HEK293T (cell line): ENCODE measurements at places on chromosomes 1 and 21.

DNA sequence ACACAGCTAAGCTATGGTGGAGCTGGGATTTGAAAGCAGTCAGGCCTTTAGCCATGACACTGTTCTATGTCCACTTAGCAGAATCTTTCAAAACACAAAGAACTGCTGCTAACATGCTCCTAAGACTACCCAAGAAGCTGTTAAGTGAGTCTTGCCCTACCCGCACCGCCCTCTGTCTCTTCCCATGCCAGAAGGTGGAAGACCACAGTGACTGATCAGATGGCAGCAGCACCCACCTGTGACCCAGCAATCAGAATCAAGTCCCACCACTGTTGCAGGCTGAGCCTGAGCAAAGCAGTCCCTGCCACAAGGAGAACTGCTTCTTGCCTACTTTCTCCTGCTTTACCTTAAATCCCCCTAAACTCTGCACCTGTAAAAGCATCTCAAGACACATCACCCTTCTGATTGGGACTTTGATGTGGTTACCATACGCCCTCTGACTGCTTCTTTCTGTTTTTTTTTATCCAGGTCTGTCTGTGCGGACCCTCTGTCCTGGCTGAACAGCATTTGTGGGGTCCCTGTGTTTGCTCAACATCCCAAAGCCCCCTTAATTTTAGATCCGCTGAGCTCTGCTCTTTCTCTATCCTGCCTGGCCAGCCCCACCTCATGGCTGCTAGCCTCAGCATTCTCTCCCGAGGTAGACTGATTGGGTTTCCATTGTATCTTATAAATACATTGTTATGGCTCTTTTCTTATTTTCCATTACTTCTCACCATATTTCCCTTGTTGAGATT is 16.0 kb downstream of the IRF2BP2 start:
- DNase-seq, result no peak

- no peak for DNase-seq
Measured at GRCh38 chr1:225479996-225480720, 52.3 kb upstream of the LBR start.

DNA sequence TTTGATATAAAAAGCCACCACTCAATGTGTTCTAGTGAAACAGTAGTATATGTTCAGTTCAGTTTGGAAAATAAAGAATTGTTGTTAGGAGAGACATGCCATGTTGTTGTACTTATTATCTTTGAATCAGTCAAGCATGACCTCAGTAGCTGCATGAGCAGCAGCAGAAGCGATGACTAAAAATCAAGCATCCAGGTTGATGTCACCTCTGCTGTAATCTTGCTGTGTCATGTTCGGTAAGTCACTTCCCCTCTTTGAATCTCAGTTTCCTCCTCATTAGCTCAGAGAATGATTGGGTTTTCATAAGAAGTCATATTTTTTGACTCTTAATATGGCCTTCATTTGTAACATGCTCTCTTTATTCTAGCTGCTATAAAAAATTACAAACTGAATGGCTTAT is 428.4 kb upstream of the B3GALT2 start:
- no peak for DNase-seq

DNA sequence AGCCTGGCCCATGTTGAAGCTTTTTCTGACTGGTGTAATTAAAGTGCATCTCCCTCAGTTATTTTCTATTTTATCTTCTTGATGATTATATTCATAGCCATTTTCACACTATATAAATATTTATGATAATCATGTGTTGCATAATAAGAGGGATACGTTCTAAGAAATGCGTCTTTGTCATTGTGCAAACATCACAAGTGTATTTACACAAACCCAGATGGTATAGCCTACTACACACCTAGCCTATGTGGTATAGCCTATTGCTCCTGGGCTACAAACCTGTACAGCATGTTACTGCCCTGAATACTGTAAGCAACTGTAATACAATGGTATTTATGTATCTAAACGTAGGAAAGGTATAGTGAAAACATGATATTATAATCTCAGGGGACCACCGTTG is 88.1 kb downstream of the BACH1 start:
- no peak for DNase-seq

GRCh38 chr1:197677752-197678295 is 97.5 kb downstream of the DENND1B start:
- no peak for DNase-seq

DNA sequence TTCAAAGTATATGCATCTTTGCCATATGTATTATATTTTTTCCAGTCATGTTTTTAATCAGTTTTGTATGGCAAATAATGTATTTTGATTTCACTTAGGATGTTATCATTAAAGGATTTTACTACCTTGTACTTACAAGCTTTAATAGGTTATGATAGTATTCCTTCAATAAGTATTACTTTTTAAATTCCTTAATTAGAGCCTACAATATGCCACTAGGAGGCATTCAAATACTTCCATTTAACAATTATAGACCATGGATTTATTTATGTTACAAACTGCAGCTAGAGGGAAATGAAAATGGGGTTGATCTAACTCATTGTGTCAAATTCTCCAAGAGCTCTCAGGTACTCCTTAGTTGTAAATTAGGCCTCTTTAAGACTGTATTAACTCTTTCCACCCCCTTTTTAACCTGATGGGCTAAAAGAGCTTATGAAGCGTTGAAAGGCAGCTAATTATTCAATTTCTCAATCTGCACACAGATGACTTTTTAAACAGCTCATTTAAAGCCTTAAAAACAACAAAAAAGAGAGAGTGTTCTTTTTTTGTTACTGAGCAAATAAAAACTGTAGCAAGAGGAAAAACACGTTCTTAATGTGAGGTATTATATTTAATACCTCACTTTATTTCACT is 156.2 kb downstream of the DENND1B start:
- DNase-seq, result no peak

GRCh38 chr1:67847466-67847865 is 14.2 kb upstream of the GNG12 start:
- DNase-seq, result no peak

GRCh38 chr1:114063544-114063943 is 84.3 kb downstream of the OLFML3 start:
- DNase-seq, result no peak

DNA sequence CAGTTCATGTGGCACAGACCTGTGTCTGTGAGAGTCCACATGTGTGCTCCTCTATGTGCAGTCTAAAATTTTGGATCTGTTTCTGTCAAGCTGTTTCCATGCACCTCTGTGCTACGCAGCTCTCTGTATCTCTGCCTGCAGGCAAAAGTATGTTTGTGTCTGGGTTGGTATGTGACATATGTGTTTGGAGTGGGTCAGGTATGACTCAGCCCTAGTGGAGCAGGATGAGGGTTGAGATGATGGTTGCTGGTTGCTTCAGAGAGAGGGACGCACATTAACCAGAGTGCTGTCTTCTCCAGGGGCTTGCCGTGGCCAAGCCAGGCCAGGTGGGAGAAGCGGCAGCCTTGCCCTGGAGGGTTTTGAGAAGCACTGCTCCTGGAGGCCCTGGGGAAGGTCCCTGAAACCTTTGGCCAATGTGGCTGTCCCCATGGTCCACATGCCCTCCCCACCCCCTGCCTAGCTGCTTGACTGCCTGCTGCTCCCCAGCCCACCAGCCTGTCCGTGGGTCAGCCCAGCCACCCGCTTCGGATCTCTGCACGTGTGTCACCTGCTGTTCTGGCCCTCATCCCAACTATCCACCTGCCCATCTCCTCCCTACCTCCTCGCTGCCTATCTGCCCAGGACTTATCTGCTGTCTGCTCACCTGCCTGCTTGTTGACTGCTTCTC is 4.1 kb upstream of the EVA1B start:
- no peak for DNase-seq

- no peak for DNase-seq
Measured at GRCh38 chr21:43347461-43348169, 79.3 kb downstream of the SIK1 start.

GRCh38 chr1:7722670-7723012 is 48.5 kb upstream of the VAMP3 start:
- no peak for DNase-seq

DNA sequence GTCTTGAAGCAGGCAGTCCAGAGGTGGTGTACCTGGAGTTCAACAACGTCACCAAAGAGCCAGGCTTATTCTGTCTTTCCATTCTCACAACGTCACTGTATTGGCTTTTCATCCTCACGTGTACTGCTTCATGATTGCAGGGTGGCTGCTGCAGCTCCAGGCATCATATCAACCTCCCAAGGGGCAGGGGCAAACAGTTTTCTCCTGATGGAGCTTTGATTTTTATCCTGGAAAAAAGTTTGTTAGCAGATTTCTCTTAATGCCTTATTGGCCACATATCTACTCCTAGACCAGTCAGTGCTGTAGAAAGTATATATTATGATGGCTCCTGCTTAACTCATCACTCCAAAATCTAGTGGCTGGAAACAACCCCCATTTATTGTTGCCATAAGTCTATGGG is 8.3 kb upstream of the OPRD1 start:
- no peak for DNase-seq

GRCh38 chr1:228390649-228391048 is 16.0 kb downstream of the TRIM11 start:
- DNase-seq, result no peak

DNA sequence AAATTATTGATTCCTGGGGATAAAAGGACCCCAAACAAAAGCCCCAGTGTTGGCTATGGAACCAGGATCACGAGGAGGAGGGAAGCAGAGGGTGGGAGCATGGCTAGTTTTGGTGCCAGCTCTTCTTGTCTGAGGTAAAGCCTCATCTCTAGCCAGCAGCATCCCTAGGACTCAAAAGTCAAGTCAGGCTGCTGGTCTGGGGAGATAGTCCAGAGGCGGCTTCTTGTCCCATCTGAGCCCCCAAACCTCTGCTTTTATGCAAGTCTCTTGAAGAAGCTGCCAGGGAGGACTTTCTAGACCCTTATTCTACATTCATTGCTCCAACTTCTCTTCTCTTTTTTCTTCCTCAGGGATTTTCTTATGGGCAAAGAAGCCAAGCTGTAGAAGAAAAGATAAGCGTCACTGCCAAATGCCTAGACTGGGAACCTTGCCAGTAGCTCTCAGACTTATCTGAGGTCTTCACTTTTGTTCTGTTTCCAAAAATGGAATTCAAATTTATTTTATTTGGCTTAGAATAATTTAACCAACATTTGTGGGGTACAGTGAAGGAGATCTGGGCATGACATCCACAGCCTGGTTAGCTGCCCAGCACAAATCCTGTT is 6.9 kb upstream of the ANKRD35 start:
- DNase-seq, result no peak

GRCh38 chr1:91699339-91699974 is 186.5 kb downstream of the TGFBR3 start:
- DNase-seq, result no peak

- DNase-seq, result no peak
Measured at GRCh38 chr21:40733024-40733397, 113.9 kb downstream of the DSCAM start.

DNA sequence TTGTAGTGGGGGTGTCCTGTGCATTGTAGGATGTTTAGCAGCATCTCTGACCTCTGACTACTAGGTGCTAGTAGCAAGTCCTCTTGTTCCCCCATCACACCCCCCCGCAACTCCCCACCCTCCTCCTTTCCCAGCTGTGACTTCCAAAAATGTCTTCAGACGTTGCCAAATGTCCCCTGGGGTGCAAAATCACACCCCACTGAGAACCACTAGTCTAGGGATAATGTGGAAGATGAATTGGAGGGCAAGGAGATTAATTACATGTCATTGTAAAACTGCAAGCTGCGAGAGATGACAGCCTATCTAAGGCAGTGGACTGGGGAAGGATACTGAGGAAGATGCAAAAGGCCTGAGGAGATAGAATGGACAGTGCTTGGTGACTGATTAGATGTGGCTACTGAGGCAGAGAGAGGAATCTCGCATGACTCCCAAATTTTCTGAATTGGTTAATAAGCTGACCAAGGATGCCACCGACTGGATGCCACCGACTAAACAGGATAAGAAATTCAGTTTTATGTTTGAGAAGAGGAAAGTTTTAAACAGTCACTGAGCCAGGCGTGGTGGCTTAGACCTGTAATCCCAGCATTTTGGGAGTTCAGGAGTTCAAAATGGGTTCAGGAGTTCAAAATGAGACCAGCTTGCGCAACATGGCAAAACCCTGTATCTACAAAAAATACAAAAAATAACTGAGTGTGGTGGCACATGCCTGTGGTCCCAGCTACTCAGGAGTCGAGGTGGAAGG is 3.1 kb upstream of the JAK1 start:
- no peak for DNase-seq

- no peak for DNase-seq
Measured at GRCh38 chr1:58857680-58858673, 74.1 kb upstream of the JUN start.

DNA sequence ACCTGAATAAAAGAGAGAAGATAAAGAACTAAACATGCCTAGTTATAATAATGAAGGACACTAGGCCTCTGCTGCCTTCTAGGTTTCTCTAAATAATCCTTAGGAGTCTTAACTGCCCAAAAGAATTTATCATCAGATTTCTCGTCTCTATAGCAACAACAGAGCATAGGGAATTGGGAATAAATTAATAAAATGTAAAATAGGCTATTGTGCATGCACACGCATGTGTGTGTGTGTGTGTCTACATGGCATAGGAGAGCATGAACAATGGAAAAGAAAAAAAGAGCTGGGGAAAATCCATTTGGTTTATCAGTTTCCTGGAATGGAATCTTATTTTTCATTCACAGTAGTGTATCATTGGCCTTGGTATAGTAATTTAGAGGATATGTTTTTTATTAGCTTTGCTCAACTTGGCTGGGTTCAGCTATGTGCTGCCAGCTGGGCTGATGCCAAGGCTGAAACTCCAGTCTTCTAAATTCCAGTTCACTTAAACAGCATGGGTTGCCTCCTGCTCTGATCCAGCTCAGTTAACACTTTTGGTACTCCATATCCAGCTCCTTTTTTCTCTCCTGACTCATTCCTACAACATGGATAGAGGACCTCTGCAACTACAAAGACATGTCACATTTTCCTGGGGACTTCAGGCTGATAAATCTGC is 80.6 kb upstream of the SLFNL1 start:
- no peak for DNase-seq

DNA sequence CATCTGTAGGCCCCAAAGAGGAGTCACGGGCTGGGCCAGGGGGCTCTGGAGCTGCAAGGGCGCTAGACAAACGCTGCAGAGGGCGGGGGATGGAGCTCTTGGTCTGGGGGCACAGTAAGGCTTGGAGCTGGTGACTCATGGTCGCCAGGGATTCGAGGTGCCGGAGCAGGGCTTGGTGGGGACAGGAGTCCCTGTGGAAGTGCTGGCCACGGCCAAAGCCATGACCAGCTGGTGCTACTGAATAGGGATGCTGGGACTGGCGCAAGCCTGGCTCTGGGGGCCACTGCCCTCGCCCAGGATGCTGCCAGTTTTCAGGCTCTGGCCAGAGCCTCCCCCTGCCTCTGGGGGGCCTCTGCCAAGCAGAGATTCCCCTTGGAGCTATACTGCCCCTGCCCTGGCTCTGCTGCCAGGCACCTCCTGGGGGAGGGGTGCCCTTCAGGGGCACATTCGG is 25.2 kb downstream of the SPOCD1 start:
- no peak for DNase-seq
